GM20000 (cell line): ENCODE measurements at places on chromosomes 7 and 10.
A peak's percentile ranks its signal among the peaks of the same experiment; 100 is the strongest.

- DNase-seq, result no peak
These were observed 44.7 kb upstream of the PITRM1 start for GRCh38 chr10:3217301-3217700.

DNA sequence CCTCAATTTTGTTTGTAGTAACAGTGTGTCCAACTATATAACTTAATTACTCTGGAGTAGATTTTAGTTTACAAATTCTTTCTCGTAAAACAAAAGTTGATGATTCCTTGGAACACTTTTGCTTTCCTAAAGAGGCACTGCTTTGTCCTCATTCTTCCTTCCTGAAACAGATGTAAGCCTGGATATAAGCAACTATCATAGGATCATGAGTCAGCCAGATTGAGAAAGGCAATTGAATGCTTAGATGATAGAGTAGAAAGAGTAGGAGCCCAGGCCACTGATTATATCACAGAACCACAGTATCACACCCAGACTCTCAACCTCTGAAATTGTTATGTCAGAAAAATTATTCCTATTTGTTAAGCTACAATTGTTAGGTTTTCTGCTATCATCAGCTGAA lies 69.9 kb downstream of the TMEM106B start:
- no peak for DNase-seq

GRCh38 chr10:29304264-29304994 lies 15.6 kb downstream of the LYZL1 start:
- DNase-seq, result peak; percentile 66

DNA sequence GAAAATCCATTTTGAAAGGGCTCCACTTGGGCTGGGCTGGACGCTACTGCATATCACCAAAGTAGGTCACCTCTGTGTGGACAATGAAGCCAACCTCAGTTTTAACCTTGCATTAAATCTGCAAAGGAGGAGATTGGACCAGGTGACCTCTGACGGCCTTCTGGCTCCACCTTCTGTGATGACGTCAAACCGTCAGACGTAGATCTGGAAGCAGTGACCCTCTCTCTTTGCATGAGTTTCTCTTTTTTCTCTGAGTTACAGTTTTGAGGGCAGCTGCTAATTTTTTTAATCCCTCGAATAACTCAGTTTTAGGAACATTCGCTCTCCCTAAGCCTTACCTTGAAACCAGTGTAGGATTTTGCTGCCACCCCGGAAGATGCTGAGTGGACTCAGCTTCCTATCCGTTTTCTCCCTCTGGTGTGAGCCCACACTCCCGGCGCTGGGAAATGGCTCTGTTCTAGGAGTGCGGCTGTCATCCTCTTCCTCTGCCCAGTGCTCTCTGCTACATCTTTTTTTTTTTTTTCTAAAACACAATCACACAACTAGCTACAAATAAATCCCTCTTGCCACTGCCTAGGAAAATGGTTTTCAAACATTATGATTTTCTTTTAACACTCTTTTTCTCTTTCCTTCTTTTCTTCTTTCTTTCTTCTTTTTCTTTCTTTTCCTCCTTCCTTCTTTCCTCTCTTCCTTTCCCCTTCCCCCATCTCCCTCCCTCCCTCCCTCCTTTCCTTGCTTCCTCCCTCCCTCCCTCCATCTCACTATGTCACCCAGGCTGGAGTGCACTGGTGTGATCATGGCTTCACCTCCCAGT lies 27.7 kb upstream of the NMT2 start:
- DNase-seq, result no peak

DNA sequence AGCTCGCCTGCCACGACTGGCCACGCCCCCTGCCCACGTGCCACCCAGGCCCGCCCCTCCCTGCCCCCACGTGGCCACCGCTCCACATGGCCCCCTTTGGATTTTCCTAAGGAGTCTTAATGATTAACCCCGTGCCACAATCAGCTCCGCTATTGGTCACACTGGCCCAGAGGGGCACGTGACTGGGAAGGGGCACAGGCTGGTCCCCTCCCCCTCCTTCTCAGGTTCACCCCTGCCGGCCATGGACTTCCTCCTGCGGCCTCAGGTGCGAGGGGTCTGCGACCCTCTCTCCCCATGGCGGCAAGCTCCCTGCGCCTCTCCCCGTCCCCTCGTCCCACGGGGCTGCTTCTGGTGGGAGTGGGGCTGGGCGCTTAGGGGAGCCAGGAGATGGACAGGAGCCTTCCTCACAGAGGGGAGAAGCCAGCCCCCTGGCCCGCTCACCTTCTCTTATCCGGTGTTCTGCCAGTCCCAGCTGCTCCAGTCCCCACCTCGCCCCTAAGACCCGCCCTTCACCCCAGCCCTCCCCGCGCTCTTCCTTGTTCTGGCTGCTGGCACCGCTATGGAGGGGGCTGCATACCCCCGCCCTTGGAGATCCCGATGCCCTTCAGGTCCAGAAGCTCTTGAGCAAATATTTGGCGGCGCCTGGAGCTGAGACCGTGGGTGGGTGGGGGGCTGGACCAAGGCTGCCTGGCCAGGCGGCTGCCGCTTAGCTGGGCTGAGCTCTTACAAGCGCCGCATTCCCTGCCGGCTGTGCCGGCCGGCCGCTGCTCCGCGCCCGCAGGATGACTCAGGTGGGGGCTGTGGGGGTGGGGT lies 3.2 kb downstream of the SLC4A2 start:
- DNase-seq, result no peak

DNA sequence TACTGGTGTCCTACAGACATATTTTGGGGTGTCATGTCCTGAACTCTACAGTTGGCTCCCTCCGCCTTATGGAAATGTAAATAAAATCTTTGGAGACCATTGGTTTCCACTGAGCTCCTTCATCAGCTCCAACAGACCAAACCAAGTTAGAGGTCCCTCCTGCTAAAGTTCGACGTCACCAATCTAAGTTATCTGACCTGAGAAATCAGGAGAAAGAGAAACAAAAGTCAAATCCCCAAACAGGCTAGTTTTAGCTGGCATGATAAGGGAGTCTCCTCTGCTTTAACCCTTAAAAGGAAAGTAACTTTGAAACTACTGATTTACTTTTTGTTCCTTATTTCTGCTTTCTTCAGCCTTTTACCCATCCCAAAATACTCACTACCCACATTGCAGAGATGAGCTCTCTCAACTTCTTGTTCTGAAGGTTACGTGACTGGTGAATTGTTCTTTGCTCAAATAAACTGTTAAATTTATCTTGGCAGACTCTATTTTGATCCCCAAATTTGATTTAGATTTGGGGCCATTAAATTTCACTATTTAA lies 39.9 kb downstream of the AVL9 start:
- peak; percentile 7 for DNase-seq

DNA sequence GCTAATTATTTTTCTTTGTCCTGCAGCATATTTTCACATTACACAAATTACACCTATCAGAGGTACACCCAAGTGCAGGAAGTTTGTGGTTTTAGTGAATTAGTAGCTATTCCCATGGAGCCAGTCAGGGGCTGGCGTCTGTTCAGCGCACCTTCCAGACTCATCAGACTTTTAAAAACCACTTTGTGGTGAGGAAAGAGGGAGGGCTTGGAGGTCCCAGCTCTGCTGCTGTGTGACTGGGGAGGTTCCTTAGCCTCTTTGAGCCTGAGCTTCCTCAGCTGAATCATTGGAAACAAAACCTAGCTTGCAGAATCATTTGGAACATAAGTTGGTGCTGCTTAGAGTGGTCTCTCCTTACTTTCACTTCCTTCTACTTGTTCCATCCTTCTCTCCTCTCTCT lies 175.4 kb downstream of the SORCS3 start:
- no peak for DNase-seq

DNA sequence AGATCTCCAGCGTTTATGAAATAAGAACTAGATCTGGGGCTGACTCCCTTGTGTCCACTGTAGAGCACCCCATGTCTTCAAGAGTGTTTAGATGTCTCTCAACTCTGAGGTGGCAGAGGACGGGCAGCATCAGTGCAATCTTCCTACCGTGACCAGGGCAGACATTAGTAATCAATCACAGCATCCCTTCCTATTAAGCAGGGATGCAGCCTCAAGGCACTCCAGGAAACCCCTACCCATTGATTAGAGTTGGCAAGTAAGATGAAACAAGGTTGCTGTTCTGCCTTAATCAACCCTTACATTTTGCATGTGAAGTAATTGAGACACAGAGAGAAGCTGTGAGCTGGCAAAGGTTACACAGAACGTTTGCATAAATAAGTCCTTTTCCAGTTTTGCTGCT lies 283.7 kb upstream of the ZMIZ1 start:
- DNase-seq, result no peak

GRCh38 chr10:117542706-117543224 lies at the start of gene EMX2:
EMX2 (plus strand) TSS chr10:117542746; CDS start chr10:117543268, 522 bp downstream.
- DNase-seq, result no peak

DNA sequence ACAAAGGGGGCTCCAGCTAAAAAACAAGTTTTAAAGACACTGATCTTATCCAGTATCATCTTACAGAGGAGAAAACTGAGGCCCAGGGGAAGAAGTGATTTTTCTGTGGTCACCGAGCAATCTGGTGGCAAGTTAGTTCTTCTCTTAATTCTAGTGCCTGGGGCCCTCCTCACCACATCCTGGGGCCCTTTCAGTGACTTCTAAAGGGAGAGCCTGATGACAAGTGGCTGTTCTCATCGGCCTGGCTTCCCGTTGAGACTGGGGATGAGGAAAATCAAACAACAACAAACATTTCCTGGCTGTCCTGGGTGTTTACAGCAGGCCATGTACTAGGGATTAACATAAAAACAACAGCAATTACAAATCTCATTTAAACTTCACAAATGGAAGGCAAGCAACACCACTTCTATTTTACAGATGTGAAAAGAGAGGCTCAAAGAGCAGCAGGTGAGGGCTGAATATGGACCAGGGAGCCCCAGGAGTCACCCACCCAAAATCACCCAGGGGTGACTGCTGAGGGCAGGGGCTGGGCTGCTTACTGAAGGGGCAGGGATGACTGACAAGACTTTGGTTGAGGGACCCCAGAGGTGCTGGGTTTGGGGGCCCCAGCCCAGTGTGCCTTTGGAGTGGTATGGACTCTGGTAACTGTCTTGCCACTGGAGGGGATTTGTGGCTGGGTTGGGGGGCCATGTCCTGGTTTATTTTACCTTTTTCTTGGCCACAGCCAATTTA lies 24.7 kb upstream of the MTPAP start:
- DNase-seq, result peak; percentile 27

DNA sequence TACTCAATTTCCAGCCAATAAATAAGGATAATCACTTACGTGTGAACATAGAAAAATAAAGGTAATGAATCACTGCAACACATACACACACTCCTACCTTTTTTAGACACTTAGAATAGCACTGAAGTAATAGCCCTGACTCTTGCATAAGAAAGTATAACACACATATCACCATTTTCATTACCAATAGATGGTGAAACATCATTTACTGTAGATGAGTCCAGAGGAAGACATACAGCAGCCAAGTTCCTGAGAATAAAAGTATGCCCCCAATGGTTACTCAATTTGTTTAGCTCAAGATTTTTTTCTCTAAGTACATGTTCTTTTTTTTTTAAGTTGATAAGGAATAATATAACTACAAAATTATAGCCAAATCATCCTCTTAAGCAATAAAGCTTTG lies 316.3 kb downstream of the PARD3 start:
- DNase-seq, result no peak

GRCh38 chr7:127736511-127736910 lies 84.5 kb downstream of the SND1 start:
- no peak for DNase-seq

DNA sequence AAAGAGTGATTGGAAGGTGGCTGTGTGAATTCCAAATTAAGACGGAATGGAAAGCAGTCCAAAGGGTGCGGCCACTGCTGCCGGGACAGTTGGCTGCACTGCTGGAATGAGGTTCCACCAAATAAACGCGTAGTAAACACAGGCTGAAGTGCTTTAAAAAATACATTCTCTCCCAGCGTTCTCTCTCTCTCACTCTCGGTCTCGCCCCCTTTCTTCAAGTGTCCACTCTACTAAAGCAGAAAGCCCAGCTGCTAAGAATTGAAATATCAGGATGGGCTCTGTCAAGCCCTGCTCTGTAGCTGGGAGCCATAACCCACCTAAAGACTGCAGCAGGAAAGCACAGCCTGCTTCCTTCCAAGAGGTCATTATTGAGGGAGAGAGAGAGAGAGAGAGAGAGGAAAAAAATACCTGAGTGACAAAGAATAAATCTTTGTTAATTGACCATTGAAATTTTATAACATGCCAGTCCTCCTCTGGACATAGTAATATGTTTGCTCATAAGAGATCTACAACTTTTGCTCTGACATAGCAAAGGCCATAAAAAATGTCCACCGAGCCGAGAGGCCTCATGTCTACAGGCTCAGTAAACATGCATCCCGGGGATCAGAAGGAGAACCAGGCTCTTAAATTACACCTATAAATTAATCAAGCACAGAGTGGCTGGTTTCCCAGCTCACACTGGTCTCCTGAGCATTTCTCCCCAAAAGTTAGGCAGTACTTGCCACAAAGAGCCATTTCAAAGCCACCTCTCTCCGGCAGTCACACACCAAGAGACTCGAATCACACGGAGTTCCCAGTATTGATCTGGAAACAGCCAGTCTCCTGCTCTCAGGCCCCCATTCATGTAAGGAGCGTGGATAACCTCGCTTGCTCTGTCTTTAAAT lies 72.8 kb downstream of the FGFR2 start:
- no peak for DNase-seq

DNA sequence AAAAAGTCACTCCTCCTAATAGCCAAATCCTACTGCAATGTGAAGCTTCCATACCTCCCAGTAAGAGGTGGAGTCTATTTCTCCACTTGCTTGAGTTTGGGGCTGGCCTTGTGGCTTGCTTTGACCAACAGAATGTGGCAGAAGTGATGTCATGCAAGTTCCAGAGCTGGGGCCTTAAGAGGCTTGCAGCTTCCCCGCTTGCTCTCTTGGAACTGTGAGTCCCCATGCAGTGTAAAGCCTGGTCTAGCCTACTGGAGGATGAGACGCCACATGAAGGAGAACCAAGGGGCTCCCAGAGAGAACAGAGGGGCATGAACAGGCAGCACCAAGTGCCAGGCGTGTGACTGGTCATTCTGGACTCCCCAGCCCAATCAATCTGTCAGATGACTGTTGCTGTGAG lies 58.6 kb upstream of the OPALIN start:
- DNase-seq, result no peak

DNA sequence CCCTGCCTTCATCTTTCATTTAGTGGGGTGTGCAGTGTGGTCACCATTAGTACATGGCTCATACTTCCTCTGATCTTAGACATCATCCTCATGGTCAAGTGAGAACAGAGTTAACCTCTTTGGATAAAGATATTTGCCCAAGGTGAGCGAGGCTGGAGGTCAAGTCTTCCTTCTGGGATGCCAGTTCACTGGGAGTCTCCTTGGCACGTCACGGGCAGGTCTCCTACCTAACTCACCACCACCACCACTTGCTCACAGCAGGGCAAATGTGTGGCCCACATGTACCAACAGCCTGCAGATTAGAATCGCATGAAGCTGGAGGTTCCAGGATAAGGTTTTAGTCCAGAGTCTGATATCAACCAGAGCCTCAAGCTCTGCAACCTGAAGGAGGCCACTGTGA lies 164.6 kb downstream of the USP6NL start:
- DNase-seq, result no peak

- DNase-seq, result no peak
These were observed 1.8 kb downstream of the TLX1 start for GRCh38 chr10:101132636-101133473.

DNA sequence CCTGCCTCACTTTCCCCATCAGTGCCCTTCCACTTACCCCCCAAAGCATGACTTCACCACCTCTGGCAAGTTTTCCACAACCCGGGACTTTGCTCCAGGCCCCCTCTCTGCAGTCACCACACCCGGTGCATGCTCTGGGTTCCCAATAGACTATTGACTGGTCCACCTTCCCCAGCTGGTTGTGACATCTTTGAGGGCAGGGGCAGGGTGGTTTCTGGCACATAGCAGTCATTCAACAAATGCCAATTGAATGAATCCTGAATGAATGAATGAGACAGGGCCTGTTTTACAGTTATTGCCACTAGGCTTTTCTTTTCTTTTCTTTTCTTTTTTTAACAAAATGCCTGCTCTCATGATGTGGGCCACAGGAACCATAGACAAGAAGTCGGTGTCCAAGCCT lies 28.8 kb upstream of the DOCK1 start:
- DNase-seq, result no peak
